Kidney tubule cell (primary cell): ENCODE measurements at places on chromosomes 7 and 10.

DNA sequence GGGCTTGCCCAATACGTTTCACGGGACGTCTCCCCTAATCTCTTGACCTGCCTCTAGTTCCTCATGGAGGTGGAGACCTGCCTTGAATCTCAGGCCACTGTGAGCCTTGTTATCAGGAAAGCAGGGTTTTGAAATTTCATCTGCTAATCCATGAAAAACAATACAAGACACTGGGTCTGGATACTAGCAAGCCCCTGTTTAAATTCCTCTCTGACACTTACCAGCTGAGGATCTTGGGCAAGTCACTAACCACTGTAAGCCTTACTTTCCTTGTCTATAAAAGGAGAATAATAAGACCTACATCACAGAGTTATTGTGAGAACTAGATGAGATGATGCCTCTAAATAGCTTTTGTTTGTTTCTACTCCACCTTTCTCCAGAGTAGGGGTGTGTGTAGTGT, 303.6 kb downstream of the FGFR2 start:
- DNase-seq, result no peak

- DNase-seq, result no peak
These were observed 192.1 kb downstream of the KCNMA1 start for GRCh38 chr10:77445547-77445946.

DNA sequence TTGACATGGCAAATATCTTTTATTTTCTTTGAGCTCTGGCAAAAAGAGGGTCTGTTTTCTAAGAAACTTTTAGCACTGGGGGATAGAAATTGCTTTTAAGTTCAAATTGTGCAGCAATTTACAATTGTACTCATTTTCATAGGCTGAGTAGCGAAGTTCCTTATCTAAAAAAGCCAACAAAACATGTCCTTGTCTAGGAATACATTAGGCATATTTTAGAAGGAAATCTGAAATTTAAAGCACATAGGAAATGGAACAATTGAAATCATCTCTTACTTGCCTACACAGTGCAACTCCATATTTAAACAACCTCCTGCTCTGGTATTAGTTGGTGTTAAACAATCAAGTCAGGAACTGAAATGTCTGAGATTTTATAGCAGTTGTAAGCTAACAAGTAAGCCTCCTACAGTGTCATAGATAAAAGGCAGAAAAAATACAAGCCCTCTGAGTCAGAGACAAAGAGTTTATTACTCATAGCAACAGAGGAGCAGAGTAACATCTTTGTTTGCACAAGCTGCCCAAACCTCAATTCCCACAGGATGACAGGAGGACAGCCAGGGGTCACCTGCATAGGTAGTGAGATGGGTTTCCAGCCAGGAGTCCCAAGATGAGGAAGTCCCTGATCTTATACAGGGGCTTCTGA, 280.2 kb upstream of the HGF start:
- peak; percentile 89 for DNase-seq

DNA sequence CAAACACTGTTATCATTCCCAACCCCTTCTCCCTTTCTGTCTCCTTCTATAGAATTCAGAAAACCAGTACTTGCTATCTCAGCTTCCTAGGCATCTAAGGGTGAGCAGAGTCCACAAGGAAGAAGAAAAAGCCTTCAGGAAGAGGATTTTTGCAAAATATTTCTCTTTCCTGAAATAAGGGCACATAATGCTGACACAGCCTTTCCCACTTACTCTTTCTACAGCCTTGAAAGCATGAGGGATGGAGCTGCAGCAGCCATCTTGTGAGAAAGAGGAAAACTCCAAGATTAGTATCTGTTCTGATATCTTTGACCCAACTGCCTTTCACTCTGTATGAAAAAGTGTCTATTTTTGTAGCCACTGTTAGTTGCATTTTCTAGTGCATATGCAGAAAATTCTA, 826.2 kb downstream of the KCNMA1 start:
- DNase-seq, result no peak

DNA sequence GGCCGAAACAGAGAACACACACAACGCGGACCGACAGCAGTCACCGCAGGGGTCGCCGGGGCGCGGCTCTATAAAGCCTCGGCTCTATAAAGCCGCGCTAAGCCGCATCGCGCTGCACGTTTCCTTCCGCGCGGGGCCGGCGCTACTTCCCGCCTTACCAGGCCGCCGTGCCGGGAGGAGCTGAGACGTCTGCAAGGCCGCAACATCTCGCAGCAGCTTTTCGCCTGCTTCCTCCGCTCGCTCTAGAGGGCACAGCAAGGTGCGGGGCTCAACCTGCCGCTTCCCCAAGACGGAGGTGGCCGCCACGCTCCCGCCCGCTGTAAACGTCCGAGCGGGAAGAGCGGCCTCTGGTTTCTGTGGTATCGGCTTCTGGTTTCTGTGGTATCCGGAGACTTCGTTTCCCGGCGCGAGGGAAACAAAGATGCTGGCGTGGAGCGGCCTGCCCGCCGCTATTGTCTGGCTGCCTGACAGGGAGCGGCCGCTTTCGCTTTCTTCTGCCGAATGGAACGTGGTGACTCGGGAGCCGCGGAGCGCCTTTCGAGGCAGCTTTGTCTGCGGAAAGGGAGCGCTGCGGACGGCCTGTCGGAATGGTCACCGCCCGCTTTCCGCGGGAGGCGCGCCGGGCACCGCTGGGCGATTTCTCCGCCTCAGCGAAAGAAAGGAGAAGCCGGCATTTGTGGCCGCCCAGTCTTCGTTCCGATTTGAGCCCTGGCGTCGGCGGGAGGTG, 91.8 kb downstream of the SPAG6 start:
- DNase-seq, result peak; percentile 80

- DNase-seq, result no peak
These were observed 46.0 kb upstream of the KDM7A start for GRCh38 chr7:140222814-140223213.

- DNase-seq, result no peak
These were observed 45.6 kb downstream of the AUTS2 start for GRCh38 chr7:69643708-69644445.

DNA sequence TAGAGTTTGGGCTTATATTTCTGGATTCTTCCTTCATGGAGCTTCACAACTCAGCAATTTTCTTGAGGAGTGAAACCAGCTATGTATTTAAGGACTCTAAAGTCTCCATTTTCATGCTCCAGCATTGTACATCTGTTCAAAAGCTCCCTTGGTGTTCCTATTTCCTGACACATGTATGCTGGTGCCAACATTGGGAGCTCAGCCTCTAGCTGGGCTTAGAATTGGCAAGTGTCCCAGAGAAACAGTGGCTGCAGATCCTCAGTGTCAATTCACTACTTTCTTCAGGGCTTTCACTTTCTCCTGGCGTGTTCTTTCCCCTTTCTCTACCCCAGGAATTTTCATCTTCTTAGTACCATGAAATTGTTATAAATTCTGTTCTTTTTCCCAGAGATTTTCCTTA, 103.1 kb downstream of the ZNF467 start:
- DNase-seq, result peak; percentile 28

DNA sequence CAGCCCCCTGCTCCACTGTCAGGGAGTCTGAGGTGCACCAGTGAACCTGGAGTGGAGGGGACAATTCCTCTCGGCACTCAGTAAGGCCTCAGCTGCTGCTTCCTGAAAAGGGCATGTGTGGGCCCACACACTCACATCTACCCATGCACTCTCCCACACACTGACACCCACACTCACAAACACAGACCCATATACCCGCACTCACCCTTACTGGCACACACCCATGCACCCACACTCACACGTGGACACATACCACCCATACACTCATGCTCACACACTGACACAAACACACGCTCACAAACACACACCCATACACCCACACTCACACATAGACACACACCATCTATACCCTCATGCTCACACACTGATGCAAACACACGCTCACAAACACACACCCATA, 31.9 kb downstream of the ADAMTS14 start:
- no peak for DNase-seq

- DNase-seq, result no peak
These were observed 11.6 kb upstream of the ORAI2 start for GRCh38 chr7:102421706-102422240.

- peak; percentile 85 for DNase-seq
These were observed 20.5 kb upstream of the RASGEF1A start for GRCh38 chr10:43287056-43288007.

- no peak for DNase-seq
These were observed 171.7 kb downstream of the PLXDC2 start for GRCh38 chr10:19987931-19988330.

DNA sequence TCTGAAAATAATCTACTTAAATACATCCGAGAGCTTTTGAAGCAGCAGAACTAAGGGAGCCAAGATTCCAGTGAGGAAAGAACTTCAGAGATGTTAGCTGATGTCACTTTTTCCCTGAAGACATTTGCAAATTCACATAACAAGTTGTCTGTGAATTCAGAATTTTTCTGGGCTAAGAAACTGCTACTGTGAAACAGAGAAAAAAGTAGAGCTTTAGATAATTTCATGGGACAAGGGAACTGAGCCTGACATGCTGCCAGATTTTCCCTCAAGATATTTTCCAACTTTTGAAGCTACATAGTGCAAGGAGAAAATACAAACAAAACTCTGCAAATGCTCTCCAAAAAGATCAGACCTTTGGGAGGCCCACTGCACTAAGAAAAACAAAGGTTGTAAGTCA, 484.2 kb downstream of the ANKRD7 start:
- no peak for DNase-seq

- DNase-seq, result no peak
These were observed 49.4 kb downstream of the CPEB3 start for GRCh38 chr10:92241501-92241900.

- DNase-seq, result peak; percentile 57
These were observed 68.9 kb downstream of the PHTF2 start for GRCh38 chr7:77867537-77867865.

GRCh38 chr7:148588670-148589131, 1.9 kb upstream of the C7orf33 start:
- no peak for DNase-seq

GRCh38 chr10:47369251-47369894, 14.7 kb downstream of the ZNF488 start:
- no peak for DNase-seq

- no peak for DNase-seq
These were observed 31.8 kb upstream of the GPAM start for GRCh38 chr10:112215342-112215774.

DNA sequence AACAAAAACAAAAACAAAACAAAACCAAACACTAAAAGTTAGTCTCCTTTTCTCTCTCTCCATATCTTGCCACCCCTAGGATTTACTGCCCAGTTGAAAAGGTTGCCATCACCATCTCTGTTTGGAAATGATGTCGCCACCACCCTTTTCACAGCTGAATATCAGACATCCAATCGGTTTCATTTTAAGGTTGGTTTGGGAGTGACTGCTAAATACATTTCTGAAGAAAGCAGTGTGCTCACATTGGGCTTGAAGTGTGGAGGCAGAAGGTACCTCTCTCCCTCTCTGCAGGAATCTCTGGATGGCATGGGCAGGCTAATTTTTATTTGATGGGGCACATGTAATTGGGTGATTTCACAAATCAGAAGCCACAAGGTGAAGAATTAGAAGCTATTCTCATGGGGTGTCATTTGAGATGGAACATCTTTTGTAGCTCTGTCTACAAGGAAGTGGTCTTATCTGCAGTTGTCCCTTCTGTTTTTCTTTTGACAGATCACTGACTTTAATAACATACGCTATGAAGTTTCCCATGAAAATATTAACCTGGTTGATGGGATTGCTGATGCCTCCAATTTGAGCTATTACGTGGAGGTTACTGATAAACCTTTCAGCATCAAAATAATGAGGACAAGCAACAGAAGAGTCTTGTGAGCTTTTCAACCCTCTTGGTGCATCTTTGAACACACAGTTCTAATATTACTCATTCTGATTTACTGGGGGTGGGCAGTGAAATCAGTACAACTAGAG, 20.1 kb downstream of the MGAM2 start:
- DNase-seq, result no peak

- DNase-seq, result peak; percentile 16
These were observed 392.1 kb upstream of the PODXL start for GRCh38 chr7:131948434-131949053.

- no peak for DNase-seq
These were observed 6.2 kb downstream of the ZYX start for GRCh38 chr7:143387156-143387975.

GRCh38 chr7:96526496-96526895, 183.2 kb downstream of the SEM1 start:
- DNase-seq, result no peak

DNA sequence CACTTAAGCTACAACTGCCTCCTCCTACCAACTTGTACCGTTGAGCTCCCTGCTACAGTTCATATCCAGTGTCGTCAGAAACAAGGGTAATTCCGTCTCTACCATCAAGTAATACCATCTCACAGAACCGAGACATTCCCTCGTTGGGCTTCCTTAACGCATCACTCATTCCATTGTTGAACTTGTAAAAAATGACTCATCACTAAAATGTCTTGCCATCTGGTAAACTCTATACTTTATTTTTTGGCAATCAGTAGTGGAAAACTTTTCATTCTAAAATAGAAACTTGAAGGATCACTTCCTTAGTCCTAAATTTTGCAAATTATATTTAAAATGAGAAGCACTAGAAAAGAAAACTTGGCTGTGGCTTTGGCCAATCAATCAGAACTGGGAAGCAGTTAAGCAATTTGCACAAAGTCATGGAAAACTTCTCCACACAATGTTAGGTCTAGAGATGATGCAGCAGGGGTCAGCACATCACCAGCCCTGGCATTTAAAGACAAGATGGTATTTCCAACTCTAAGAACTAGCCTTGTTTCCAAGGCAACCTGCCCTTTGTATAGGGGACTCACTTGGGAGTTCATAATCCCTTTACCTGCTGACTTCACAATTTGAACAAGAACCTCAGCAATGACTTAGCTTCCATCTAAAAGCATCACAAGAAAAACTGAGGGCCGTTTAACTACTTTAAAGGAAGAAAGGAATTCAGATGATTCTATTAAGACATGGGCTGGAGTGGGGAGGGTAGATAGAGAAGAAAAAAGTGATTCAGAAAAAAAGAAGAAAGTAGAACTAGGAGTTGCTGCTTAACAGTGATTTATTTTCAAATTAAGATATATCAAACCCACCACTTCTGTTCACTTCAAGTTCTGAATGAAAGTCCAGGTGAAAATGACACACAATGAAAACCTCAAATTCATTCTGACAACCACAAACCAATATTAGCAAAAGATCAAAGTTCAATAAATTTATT, 288.1 kb downstream of the PARD3 start:
- peak; percentile 83 for DNase-seq

DNA sequence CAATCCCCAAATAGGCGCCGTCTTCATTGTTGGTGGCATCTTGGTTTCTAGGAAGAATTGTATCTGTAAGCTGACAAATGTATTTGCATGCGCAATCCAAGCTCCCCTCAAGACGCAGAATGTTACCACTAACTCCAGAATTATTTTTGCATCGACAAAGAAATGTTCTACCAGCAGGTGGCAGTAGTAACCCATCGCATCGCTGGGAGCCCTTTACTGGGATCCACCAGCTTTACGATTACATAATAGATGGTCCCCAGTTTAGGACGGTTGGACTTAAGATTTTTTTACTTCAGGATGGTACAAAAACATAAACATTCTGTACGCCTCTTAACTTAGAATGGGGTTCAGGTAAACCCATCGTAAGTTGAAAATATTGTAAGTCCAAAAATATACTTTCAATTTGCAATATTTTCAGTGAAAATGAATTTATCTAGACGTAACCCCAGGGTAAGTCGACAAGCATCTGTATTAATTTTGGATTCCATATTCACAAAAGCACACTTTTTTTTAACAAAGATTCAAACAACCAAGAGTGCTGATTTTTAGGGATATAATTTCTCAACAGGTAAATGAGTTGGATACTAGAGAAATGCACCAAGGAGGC, 114.0 kb upstream of the COBL start:
- peak; percentile 52 for DNase-seq

GRCh38 chr10:77131214-77131613, 506.4 kb downstream of the KCNMA1 start:
- peak; percentile 18 for DNase-seq
